ENCODE measurements at places on chromosomes 13 and 19.

GRCh38 chr13:48415516-48415915 lies 2.6 kb upstream of the LPAR6 start:
- DNase-seq = no peak

DNA sequence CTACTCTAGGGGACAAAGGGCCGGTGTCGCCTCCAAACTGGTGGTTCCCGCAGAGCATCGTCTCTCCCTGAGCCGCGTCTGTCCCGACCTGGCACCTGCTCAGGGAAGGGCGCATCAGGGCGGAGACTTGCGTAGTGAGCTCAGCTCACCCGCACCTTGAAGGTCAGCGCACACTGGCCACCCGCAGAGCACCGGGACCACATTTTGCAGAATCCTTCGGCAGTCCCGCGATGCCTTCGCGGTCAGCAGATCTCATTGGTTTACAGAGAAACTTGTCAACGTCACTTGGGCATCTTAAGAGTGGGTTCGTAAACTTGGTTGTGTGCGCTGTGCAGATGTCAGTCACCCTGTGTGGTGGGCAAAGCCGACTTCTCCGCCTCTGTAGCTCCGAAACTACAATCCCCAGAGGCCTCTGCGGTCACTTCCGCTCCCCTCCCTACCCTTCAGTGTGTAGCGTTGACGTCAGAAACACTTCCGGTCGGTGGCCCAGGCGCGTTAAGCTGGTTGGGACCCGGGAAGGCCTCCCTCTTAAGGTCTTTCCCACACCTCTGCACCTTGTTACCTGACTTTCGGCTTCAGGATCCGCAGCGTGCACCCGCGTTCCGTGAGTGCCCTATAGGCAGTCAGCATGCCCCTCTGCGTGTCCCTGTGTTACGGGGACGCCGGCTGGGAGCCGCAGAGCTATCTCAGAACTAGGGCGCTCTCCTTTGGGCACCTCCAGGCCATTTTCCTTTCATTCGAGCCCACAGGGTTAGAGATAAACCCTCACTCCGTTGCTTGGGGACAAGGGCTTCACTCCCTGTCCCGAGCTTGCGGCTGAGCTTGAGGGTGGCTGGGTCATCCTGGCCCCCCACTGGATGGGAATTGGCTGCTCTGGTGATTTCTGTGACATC lies 36.5 kb upstream of the ZNF527 start:
- peak; percentile 67 for DNase-seq

- no peak for DNase-seq
Observed at GRCh38 chr13:57865600-57866294, 234.2 kb downstream of the PCDH17 start.

DNA sequence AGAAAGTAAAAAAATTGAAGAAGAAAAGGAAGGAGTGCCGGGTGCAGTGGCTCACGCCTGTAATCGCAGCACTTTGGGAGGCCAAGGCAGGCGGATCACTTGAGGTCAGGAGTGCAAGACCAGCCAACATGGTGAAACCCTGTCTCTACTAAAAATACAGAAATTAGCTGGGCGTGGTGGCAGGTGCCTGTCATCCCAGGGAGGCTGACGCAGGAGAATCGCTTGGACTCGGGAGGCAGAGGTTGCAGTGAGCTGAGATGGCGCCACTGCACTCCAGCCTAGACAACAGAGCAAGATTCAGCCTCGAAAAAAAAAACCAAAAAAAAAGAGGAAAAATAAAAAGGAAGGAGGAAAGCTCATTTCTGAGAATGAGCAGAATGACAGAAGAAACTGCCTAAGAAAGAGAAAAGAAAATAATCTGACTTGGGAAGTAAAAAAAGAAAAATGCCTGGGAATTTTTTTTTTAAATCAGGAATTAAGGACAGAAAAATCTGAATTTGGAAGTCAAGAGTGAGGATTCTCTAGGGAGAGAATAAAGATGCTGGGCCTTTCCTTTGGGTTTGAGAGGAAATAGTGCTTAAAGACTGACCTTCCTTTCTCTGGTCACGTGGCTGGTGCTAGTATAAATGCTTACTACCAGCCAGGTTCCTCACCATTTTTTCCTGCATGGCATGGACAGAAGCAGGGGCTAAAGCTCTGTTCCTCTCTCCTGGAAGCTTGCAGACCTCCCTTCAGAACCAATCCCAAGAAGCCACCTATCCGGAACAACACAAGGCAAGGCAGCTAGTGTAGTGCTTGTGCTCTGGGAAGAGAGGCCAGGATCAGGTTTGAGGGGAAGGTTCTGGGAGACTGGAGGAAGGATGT lies at the start of gene FFAR2:
FFAR2 (plus strand) TSS at position 652 of the 864 bp plus-strand sequence. CDS start 1,458 bp downstream, outside the sequence.
- no peak for DNase-seq

- DNase-seq = no peak
Observed at GRCh38 chr19:9566729-9567128, 17.6 kb downstream of the ZNF121 start.

- no peak for DNase-seq
Observed at GRCh38 chr13:23949200-23949599, 51.9 kb upstream of the C1QTNF9B start.

Data from Caco-2 (cell line).